ENCODE measurements at places on chromosomes 7 and 10. TPM values are rescaled to one million over a fixed set of nuclear protein-coding genes. Genes with fewer than 3 reads are reported as not detected.
A peak's percentile ranks its signal among the peaks of the same experiment; 100 is the strongest.

RPEL1 gene
- not detected for total RNA-seq

CCDC6 gene
- total RNA-seq, result 55.7 TPM

CCDC136 gene
- 3.1 TPM for total RNA-seq

IGF2BP3 gene
- total RNA-seq, result 3.3 TPM

SYT15B gene
- total RNA-seq, result 40.1 TPM

INSIG1 gene
- 90.7 TPM for total RNA-seq

CAPZA2 gene
- total RNA-seq, result 249 TPM

PAX2 gene
- total RNA-seq, result not detected

CPED1 gene
- 39.2 TPM for total RNA-seq

GRCh38 chr10:31219306-31219705 lies 99.7 kb upstream of the ZEB1 start:
- DNase-seq, result no peak

GRCh38 chr7:31767686-31768358 lies 80.8 kb downstream of the PPP1R17 start:
- no peak for DNase-seq

DNA sequence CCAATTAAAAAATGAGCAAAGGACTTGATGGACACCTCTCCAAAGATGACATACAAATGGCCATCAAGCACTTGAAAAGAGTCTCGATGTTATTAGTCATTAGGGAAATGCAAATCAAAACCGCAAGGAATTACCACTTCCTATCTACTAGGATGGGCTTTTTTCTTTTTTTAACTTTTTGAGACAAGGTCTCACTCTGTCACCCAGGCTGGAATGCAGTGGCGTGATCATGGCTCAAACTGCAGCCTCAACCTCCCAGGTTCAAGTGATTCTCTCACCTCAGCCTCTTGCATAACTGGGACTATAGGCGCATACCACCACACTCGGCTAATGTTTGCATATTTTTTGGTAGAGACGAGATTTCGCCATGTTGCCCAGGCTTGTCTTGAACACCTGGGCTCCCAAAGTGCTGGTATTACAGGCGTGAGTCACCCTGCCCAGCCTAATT lies 13.6 kb downstream of the NKX1-2 start:
- no peak for DNase-seq

DNA sequence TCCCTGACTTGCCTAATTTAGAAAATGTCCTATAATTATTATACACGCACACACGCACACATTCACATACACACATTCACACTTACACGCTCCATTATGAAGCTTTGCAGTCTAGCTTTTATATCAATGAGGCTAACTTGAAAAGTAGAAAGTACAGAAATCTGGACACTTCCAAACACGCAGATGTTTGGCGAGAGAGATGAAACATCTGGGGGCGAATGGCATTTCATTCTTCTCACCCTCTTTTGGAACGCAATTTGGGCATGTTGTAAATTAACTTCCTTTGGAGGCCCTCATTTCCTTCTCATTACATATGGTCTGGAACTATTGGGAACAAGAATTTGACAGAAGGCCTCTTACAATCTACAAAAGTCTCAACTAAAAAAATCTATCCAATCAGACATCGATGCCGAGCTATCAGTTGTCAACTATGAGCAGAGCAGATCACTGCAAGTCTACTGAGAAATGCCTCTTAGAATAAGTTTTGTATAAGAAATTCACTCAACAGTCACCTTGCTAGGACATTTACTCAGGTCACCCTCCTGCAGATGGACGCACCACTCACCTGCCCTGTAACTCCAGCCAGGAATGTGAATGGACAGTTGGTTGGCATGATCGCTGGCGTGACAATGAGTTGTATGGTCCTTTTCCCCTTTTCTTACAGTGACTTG lies 115.2 kb upstream of the ADAM12 start:
- DNase-seq, result no peak

DNA sequence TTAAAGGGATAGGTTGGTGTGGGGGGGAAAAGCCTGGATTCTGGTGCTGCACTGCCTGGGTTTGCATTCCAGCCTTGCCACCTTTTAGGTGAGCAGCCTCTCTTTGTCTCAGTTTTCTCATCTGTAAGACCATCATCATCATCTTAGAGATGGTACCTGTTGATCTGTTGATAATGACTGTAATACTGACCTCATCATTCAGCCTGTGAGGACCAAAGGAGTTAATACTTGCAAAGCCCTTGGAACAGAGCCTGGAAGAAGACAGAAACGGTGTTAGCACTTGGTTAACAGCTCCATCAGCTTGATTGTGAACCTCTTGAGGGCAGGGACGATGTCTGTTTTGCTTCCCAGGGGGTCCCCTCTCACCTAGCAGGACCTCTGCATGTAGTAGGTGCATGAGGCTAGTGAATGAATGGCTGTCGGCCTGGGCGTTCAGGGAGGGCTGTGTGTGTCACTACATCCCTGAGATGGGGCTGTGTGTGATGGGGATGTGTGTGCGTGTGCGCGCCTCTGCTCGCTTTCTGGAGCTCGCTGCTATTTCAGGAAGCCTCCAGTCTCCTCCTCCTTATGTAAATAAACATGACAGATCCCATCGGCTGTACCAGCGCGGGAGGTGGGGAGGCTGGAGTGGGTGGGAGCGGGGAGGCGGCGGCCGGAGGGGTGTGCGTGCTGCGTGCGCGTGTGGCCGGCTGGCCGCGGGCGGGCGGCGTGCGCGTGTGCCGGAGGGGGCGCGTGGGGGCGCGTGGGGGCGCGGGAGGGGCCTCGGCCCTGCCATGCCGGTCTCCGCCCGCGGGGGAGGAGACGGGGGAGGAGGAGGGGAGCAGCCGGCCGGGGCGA lies 61.2 kb downstream of the NEURL1 start:
- no peak for DNase-seq

DNA sequence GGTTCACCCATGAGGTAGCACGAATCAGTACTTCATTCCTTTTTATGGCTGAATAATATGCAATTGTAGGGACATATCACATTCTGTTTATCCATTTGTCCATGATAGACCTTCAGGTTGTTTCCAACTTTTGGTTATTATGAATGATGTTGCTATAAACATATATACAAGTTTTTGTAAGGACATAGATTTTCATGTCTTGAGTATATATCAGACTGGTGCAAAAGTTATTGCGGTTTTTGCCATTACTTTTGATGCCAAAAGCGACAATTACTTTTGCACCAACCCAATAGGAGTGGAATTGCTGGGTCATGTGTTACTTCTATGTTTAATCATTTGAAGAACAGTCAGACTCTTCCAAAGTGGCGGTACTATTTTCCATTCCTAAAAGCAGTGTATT lies 361.5 kb downstream of the RPS24 start:
- no peak for DNase-seq

DNA sequence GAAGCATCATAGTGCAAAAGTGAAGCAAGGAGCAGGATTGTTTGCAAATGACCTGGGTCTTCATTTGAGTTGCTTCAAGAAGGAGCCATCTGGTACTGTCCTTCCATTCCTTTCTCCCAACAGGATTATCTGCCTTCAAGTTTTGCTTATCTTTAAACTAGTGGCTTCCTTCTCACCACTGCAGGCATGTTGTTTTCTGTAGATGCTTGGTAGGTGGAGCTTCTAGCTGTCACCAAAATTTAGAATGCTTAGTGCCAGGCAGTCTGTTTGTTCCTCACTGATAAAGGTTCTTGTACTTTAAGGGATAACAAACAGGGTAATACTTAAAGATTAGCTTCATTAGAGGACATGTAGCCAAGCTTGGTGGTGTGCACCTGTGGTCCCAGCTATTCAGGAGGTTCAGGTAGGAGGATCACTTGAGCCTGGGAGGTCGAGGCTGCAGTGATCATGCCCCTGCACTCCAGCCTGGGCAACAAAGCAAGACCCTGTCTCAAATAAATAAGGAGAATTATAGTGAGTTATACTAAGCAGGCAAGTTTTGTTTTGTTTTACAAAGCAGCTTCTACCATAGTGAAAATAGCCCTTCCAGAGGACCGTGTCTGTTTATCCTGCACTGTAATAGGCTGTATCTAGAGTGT lies 5.7 kb downstream of the ARL5B start:
- no peak for DNase-seq

DNA sequence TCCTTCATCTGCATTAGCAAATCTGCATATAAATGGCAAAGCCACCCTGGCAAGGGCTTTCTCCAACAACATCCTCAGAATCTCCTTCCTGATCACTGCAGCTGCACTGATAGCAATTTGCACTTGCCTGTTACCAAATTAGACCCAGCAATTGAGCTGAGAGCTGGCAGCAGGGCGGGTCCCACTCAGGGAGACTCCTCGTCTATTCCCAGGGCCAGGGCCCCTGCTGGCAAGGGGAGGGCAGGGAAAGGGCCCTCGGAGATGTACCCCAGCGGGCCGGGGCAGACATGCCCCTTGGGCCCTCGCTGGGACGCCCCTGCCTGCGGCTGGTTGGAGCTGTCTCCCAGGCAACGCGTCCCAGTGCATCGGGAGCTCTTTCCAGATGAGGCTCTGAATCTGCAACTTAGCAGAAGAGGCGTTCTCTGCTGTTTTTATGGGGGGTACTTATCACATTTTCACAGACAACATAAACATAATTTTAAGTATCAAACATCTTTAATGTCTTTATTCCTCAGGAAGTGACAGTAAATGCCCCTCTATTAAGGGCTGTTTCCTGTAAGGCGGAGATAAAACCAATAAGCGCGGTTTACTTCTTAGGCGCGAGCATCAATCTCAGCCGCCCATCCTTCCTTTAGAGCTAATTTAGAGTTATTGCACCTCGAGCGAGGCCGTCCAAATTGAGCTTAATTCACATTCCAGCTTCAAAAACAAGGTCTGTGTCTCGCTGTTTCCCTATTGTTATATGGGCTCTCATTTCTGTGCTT lies 249.0 kb upstream of the PPP2R2D start:
- peak; percentile 38 for DNase-seq

- no peak for DNase-seq
Observed at GRCh38 chr7:25652366-25652765, 424.1 kb upstream of the NPVF start.

GRCh38 chr10:5896208-5897052 lies 6.4 kb downstream of the FBH1 start:
- no peak for DNase-seq

- peak; percentile 82 for DNase-seq
Observed at GRCh38 chr10:78756604-78757343, 312.0 kb upstream of the ZMIZ1 start.

- DNase-seq, result no peak
Observed at GRCh38 chr7:100013328-100013676, 2.1 kb upstream of the ZKSCAN1 start.

GRCh38 chr10:94963901-94964300 lies 25.4 kb downstream of the CYP2C9 start:
- DNase-seq, result no peak

DNA sequence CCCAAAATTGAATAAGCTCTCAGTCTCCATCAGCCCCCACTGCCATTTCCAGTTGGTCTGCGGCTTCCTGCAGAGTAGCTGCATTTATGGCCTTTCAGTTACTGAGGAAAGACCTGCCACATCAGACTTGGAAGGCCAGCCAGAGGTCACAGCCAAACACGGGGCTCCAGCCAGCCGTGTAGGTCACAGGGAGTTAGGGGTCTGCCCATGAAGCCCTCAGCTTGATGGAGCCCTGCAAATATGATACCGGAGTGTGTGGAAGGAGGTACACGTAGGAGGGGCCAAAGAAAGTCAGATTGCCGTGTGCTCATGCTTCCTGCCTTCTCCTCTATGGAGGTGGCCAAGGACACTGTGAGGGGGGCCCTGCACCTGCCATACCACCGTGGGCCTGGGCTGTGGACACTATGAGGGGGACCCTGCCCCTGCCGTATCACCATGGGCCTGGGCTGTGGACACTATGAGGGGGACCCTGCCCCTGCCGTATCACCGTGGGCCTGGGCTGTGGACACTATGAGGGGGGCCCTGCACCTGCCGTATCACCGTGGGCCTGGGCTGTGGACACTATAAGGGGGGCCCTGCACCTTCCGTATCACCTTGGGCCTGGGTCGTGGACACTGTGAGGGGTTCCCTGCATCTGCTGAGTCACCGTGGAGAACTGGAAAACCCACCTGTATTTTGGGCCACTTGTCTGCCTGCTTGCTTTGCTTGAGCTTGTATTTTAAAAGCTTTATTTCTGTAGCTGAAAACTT lies 335.7 kb upstream of the SHH start:
- DNase-seq, result peak; percentile 39

DNA sequence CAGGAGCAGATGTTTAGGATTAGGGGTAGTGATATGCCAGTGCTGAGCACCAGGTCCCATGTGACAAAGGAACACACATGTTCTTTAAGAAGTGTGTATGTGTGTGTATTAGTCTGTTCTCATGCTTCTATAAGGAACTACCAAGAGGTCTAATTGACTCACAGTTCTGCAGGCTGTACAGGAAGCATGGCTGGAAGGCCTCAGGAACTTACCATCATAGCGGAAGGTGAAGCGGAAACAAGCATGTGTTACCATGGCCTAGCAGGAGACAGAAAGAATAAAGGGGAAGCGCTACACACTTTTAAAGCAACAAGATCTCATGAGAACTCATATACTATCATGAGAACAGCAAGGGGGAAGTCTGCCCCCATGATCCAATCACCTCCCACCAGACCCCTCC lies 22.8 kb upstream of the PDZD8 start:
- no peak for DNase-seq

- DNase-seq, result no peak
Observed at GRCh38 chr10:99369126-99369525, 40.0 kb downstream of the CNNM1 start.

DNA sequence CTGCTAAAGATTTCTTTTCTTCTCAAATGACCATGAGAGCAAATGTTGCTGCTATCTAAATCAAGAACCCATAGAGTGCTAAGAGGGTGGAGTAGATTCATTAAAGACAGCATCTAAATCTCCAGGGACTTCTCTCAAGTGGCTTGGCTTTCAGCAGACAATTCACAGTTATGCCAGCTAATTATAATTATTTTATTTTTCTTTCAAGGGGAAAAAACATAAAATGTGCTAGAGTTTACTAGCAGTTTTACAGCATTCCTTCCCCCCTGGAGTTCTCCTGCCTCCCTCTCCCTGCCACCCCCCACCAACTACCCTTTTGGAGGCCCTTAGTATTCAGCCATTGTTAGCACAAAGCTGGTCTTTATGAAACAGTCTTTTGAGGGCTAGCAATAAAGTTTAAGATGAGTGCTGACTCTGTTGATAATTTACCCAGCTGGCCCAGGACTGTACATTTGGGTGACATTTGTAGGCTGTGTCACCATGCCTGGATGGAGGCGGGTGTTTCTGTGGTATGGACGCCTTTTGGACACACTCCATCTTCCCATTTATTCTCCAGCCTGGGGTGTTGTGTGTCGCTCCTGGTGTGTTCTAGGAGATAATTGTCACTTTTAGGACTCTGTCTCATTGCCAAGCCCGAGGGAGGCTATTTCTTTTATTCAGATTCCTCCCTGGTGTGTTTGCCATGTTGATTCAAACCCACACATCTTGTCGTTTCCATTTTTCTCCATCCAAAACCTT lies 160.2 kb downstream of the CREB5 start:
- no peak for DNase-seq

- no peak for DNase-seq
Observed at GRCh38 chr7:121446526-121446925, 50.4 kb upstream of the FAM3C start.

- DNase-seq, result no peak
Observed at GRCh38 chr7:41809529-41809939, 106.6 kb upstream of the INHBA start.

GRCh38 chr10:69685426-69685801 lies 55.4 kb downstream of the FAM241B start:
- DNase-seq, result no peak

GRCh38 chr7:129055861-129056464 lies 1.1 kb upstream of the TNPO3 start:
- no peak for DNase-seq
